Stimulated activated CD8-positive, alpha-beta memory T cell treated with anti-CD3 and anti-CD28 coated beads, Interleukin-7, amount 100 ng/mL, for 4 hours (primary cell): ENCODE measurements at places on chromosomes 4 and X.

DNA sequence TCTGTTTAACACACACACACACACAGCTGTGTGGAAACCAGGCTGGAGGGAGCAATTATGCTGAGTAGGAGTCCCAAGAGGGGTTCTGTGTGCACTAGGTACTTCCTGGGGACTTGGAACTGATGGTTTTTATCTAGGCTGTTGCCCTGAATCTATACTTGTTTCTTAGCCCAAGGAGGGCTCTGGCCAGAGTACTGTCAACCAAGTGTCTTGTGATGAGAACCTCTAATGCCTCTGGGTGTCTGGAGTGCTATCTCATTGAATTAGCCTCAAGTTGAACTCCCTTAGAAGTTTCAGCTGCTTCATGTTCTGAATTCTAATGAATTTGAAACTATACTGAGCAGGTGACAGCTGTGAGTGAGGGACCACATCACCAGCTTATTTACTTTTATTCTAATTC is 16.6 kb downstream of the ARHGAP24 start:
- no peak for DNase-seq

GRCh38 chr4:77104791-77105540 is 29.2 kb upstream of the CCNI start:
- DNase-seq = no peak

- no peak for DNase-seq
Observed at GRCh38 chr4:55859711-55860110, 6.3 kb downstream of the EXOC1 start.

GRCh38 chrX:40143987-40144386 is 46.2 kb upstream of the BCOR start:
- DNase-seq = no peak

DNA sequence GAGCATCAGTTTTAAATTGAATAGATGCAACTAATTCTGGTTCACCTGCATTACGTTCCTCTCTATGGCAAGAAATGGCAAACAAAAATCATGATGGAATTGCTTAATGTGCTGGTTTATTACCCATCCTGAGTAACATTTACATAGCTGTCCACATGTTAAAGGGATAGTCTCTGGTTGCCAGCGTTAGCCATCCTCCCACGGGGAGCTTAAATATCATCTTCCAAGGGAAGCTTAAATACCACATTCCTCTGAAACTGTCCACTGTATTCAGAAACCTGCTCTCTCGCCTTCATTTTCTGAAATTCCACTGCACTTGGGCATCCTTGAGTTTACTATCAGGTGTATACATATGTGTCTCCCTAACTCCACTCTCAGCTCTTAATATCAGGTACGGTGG is 586.6 kb downstream of the TLL1 start:
- DNase-seq = no peak

DNA sequence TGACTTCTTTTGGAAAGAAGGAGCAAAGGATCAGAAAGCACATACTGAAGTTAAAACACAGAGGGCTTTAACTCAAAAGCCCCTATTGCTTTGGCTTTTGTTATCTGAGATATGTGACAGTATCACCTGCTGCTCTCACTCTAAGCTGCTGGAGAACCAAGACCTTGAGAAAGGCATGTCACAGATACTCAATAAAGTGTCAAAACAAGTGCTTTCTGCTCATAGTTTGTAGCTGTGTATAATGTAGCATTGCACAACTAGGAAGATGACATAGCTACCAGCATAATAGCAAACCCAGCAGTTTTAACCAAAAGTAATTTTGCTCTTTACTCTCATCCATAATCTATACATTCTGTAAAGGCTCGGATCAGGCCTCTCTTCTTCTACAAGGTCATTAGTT is 159.6 kb downstream of the LHFPL1 start:
- no peak for DNase-seq

GRCh38 chr4:145679520-145679919 is 426 bp upstream of the C4orf51 start:
- no peak for DNase-seq
